Cortex of kidney (tissue), 1 donor: ENCODE measurements at places on chromosomes 1 and 21.

DNA sequence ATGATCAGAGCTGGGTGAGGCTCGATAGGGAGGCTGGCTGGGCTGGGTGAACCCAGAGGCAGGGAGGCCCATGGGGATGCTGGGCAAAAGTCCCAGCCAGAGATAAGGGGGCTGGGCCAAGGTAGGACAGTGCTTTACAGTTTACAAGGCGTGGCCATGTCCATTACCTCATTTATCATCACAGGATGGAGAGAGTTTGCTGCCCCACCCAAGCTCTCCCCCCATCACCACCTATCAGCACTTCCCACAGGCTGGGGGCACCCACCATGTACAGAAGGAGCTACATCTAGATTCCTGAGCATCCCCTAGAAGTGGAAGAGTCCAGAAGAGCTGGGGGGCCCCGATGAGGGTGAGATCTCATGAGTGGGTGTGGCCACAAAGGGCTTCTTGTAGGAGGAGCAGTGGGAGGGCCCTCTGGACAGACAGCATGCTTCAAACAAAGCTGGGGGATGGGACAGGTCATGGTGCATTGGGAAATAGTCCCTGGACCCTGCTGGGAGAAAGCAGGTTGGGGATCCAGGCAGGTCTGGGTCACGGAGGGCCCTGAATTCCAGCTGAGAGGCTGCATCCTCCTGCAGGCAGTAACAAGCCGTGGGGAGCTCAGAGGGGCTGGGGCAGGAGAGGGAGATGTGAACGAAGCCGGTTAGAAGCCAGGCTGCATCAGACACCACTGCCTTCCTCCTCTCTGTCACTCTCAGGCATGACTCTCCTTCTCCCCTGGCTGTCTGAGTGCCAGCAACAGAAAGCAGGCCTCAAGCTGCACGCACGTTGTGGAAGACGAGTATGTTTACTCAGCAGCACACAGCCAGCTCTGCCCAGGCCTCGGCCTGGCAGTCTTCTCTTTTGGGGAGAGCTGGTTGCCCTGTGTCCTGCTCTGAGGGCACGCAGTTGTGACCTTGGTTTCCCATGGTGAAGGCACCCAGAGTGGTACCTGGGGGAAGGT, 202.3 kb downstream of the HIVEP3 start:
- no peak for DNase-seq

GRCh38 chr1:9345922-9346321, 53.2 kb downstream of the SPSB1 start:
- no peak for DNase-seq

- DNase-seq: no peak
Measured at GRCh38 chr1:243271996-243272395, 16.2 kb downstream of the SDCCAG8 start.

DNA sequence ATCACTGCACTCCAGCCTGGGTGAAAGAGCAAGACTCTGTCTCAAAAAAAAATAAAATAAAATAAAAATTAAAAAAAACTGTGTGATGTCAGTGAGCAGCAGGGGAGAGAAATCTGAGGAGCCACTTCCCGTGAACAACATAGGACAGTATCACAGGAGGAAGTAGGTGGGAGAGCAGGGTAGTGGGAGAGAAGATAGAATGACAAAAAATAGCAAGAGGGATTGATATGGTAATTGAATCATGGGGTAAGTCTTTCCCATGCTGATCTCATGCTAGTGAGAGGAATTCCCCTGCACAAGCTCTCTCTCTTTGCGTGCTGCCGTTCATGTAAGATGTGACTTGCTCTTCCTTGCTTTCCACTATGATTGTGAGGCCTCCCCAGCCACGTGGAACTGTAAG, 81.6 kb upstream of the PBX1 start:
- no peak for DNase-seq

GRCh38 chr1:90579212-90579802, 137.8 kb downstream of the BARHL2 start:
- no peak for DNase-seq

DNA sequence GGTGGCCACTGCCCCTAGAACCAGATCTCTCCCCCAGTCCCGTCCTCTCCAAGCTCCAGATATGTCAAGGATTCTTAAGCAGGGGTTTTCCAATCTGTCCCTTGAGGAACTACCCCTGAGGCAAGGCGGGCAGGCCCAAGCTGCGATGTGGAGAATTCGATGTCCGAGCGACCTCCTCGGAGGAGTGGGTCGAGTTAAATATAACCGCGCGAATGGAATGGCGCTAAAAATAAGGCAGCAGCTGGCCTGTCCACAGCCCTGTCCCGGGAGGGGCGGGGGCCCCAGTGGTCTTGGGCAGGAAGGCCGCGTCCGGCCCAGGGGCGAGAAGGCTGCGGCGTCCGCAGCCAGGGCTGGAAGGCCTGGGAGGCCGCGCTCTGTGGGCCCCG, 5.8 kb upstream of the FOXD3 start:
- no peak for DNase-seq

- DNase-seq: no peak
Measured at GRCh38 chr1:167561753-167562152, 8.2 kb upstream of the CREG1 start.

GRCh38 chr1:17319561-17320350, 11.8 kb downstream of the PADI4 start:
- no peak for DNase-seq

DNA sequence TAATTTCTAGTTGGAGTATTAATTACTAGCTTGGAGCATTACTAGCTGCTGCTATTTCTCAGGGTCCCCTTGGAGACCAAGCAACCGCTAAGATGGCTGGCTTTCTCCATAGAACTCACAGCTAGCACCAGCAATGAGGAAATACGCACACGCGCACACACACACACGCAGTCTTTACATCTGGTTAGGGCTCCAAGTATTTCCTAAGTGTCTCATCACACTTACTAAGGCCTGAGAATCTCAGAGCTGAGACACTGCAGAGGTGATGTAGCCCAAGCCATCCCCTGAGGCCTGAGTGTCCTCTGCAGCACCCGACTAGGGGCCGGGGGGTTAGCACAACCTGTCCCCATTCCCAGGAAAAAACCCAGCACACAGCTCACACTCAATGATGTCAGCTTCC, 42.5 kb downstream of the ITPKB start:
- DNase-seq: no peak

- no peak for DNase-seq
Measured at GRCh38 chr1:78224246-78224785, 178.6 kb downstream of the GIPC2 start.

DNA sequence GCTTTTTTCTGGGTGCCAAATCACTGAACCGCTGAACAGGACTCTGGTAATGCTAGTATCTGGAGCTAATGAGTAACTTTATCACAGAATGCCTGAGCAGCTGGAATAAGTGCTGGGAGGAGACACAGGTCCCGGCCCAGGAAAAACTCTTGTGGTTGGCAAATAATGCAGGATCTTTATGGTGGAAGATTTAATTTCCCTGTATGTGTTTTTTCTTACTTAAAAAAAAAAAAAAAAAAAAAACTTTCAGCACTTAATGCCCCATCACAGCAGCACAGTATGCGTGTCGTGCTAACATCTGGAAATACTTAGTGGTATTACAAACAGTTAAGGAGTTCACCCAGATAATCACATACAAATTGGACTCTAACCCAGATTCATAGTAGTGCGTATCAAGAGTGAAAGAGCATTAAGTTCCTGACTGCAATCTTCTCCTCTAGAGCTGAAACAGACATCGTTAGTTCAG, 220.7 kb downstream of the TOMM20 start:
- no peak for DNase-seq

DNA sequence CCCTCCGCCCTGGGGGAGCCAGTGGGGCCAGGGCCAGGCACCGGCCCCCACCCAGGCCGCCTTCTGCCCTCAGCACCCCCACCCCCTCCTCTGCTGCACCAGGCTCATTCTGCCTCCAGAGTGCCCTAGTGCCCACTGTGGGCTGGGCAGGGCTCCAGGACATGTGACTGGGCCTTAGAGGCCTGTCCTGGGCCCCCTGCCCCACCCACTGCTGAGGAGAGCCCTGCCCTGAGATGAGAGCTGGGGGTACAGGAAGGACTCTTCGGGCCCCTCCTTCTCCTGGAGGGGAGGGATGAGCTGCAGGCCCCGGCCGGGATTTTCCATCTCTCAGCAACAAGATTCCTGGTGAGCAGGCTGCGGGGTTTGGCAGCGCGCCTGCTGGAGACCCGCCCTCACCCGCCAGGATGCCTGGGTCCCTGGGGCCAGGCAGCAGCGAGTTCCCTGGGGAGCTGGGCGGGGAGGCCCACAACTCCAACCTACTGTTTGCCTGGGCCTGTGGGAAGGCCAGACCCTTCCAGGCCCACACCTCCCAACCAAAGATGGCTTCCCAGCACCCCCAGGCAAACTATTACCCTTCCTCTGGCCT, 14.0 kb downstream of the AHDC1 start:
- DNase-seq: no peak

DNA sequence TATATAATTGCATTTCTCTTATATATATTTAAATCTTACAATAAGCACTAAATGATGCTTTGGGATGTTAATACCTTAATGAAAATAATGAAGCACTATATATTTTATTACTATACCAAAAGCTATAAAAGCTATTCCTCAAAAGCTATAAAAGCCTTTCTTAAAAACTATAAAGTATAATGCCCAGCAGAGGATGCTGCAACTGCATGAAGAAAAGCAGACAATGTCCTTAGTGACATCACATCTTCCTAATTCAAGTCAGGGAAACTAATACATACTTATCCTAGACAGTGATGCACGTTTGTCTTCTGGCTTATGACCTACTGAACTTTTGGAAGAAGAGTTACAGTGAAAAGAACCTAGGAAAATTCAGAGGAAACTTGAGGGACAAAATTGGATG, 13.6 kb upstream of the C1orf185 start:
- no peak for DNase-seq

- no peak for DNase-seq
Measured at GRCh38 chr1:208809876-208810275, 565.7 kb upstream of the PLXNA2 start.

- no peak for DNase-seq
Measured at GRCh38 chr21:35645991-35646390, 414.3 kb downstream of the SETD4 start.

DNA sequence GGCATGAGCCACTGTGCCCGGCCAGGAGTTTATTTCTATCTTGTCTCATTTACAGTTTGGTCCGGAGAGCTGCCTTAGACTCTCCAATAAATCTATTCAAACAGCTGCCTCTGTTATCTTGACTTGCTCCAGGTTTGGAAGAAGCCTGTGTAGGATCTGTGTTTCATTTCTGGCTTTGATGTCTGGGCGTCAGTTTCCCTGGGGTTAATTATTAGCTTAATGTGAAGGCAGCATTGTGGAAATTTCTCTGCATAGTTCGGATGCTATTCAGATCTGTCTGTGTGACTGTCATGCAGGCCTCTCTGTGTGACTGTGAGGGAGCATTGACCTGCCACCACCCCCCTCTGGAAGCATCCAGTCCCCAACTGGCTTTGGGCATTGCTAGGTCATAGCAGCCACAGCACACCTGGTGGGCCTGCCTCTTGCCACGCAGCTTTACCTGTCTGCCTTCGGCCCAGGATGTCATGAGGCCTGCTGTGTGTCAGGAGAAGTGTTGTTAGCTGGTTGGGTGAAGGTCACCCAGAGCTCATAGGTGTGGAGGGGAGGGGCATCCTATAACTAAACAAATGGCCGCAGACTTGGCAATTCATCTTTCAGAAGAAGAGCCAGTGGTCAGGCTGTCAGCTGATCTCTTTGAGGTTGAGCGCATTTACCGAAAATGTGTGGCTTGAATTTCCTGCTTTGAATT, 9.8 kb downstream of the IFNGR2 start:
- no peak for DNase-seq

GRCh38 chr1:36859926-36860325, 174.4 kb downstream of the GRIK3 start:
- DNase-seq: no peak

- no peak for DNase-seq
Measured at GRCh38 chr1:54437783-54438182, 31.6 kb upstream of the SSBP3 start.

DNA sequence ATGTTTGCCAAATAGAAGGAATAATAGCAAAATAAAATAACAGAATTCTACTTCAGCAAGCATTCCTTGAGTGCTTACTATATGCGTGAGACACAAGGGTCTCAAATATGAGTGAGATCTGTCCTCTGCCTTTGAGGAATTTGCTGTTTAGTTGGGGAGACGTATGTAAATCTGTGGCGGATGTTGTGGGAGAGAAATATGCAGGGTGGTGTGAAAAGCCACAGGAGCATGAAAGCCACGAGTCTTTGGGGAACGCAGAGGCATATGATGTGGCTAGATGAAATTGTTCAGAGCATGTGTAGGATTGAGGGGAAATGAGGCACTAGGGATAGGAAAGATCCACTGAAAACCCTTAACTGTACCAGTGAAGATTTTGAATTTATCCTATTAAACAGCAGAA, 244.4 kb downstream of the PBX1 start:
- no peak for DNase-seq
